Stimulated activated CD4-positive, alpha-beta T cell treated with anti-CD3 and anti-CD28 coated beads, Interleukin-15, amount 100 ng/mL, for 1 hour (primary cell): ENCODE measurements at places on chromosomes 2 and 18.

DNA sequence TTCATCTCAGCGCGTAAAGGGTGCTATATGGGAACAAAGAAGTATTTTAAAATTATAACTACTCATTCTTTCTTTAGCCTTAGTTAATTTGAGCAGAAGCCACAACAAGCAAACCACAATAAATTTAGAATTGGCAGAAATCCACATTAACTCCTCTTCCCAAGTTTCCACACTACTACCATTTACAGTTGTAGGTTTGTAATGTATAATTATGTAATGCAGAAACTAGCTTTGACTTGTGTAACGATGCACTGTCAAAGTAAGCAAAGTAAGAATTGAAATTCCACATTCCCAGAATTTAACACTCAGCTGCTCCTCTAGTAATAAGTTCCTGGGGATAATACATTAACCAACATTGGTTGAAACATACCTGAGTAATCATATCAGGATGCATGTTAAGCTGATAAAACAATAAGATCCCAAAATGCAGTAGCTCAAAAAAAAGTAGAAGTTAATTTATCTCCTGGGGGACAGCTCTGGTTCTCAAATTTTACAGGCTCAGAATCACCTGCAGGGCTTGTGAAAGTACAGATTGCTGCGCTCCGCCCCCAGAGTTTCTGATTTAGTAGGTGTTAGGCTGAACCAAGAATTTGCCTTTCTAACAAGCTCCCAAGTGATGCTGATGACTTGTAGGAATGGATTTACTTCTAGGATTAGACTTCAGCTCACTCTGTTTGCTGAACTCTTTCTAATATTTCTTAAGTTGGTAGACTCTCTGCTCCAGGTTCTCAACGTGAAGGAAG, 9.9 kb downstream of the GRP start:
- DNase-seq: no peak

DNA sequence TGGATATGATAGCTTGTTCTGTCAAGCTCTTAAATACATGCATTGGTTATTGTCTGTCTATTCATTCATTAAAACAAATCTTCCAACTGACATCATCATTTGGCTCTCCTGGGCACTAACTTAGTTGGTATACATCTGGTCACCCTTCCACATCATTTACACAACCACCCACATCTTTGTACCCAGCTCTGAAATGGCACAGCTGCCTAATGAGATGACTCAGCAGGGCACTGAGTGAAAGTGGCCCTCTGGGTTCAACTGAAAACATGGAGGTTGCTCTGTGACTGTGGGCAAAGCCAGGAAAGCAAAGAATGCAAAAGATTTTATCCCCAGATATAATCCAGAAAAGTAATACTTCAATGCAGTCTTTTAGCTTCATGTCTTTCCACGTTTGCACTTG, 234.0 kb upstream of the MAP2 start:
- no peak for DNase-seq

DNA sequence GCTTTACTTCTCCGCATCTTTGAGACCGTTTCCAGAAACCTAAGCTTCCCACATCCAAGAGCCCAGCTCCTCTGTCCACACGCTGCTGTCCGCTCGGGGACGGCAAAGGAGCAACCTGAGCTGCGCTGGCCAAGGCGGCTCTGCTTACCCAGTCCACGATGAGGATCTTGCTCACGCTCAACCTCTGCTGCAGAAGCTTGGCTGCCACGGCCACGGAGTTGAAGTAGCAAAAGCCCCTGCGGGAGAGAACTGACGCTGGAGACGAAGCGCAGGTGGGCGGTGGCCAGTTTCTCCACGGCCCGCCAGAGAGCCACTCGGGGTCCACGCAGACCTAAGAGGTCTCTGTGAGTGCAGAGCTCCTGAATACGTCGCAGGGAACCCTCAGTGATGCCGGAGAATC, 236.1 kb downstream of the TWIST2 start:
- no peak for DNase-seq

DNA sequence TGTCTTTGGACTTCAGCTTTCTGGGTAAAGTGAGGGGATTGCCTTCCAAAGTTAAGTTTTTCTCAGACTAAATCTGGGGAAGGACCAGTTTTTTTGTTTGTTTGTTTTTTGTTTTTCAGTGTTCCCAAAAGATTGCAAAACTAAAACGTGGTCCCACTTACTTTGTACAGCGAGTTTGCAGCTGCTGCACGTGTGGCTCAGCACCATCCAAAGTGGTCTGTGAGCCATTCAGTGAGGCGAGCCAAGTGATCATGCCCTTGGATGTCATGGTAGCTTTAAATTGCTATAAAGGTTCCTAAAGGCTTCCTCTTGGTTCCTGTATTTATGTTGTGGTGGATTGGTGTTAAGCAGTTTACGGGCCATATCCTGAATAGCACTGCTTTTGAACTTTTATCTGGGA, 23.0 kb downstream of the TET3 start:
- DNase-seq: no peak

- DNase-seq: no peak
Observed at GRCh38 chr18:13681701-13682100, 44.7 kb downstream of the FAM210A start.

GRCh38 chr2:146108993-146109392, 1589.1 kb upstream of the ZEB2 start:
- DNase-seq: no peak

- DNase-seq: no peak
Observed at GRCh38 chr18:33653231-33653630, 75.2 kb downstream of the ASXL3 start.

DNA sequence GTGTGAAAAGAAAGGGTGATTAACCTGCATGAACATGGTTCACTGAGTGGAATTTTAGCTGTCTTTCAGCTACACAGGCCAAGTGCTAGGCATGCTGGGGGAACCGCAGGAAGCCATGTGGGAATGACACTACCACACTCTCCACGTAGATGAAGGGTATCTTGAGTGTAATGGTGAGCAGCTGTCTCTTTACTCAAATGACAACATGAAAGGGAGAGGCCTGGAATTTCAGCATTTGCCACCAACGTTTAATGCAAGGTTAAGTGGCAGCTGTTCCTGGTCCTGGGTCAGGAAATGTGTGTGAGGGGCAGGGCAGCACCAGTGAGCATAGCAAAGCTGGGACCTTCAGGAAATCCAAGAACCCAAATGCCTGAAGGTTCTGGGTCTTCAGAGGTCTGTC, 588.4 kb downstream of the SLC4A3 start:
- no peak for DNase-seq

GRCh38 chr2:46430992-46431391, 48.4 kb upstream of the TMEM247 start:
- DNase-seq: no peak

- DNase-seq: no peak
Observed at GRCh38 chr2:85772019-85772745, 18.4 kb downstream of the ATOH8 start.

DNA sequence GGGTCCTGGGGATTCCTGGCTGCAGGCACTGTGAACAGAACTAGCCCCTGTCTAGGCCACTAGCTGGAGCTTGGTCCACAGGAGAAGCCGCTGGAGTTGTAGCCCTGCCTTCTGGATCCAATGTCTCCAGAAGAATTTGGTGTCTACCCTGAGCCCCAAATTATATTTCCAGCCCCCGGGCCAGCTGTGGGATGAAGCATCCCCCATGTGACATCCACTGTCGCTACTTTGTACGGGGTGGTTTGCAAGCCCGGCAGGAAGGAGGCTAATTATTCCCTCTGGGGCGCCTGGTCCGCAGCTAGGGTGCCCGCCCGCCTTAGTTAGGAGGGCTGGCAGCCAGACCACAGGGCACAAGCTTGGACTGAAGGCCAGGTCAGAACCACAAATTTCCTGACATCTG, 106.5 kb downstream of the SMAD7 start:
- DNase-seq: no peak

DNA sequence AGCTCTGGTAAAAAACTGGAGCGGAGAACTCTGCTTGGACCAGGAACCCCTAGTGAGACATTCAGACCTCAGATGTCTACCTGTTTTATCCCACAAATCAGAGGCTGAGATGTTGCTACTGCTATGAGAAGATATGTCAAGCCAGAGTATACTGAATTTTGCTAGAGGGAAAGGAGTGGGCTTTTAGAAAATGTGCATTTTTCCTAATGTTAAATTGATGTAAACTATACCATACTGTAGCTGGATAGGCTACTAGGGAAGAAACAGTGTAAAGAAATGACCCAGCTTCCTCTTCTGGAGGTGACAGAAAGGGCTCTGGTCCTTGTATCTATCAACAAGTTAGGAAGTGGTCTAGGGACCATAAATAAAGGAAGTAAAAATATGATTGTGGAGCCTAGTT, 65.0 kb downstream of the SLC39A10 start:
- DNase-seq: no peak

DNA sequence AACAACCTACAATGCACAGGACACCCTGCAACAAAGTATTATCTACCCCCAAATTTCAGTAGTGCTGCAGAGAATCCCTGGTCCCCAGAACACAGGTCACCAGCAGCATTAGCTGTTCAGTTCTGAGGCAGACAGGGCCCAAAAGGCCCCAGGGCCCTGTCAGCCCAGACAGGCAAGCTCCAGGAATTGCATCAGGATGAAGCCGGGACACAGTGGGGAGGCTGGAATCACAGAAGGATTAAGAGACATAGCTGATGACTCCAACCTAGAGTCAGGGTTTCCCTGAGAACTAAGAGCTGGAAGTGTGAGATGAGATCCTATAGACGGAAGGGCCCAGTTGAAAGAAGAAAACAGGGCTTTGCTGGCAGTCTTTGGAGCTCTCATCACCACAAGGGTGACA, 148.1 kb downstream of the GALNT14 start:
- DNase-seq: no peak

- DNase-seq: no peak
Observed at GRCh38 chr2:182672466-182673165, 43.4 kb upstream of the DNAJC10 start.

GRCh38 chr2:33033606-33034081, 86.9 kb downstream of the LTBP1 start:
- DNase-seq: no peak

- DNase-seq: no peak
Observed at GRCh38 chr18:55735969-55736368, 148.0 kb upstream of the TCF4 start.

GRCh38 chr2:223647258-223647952, 45.2 kb upstream of the SCG2 start:
- DNase-seq: no peak

- DNase-seq: no peak
Observed at GRCh38 chr18:9996094-9996493, 82.3 kb downstream of the VAPA start.

- DNase-seq: no peak
Observed at GRCh38 chr2:138359532-138359931, 142.0 kb upstream of the SPOPL start.

DNA sequence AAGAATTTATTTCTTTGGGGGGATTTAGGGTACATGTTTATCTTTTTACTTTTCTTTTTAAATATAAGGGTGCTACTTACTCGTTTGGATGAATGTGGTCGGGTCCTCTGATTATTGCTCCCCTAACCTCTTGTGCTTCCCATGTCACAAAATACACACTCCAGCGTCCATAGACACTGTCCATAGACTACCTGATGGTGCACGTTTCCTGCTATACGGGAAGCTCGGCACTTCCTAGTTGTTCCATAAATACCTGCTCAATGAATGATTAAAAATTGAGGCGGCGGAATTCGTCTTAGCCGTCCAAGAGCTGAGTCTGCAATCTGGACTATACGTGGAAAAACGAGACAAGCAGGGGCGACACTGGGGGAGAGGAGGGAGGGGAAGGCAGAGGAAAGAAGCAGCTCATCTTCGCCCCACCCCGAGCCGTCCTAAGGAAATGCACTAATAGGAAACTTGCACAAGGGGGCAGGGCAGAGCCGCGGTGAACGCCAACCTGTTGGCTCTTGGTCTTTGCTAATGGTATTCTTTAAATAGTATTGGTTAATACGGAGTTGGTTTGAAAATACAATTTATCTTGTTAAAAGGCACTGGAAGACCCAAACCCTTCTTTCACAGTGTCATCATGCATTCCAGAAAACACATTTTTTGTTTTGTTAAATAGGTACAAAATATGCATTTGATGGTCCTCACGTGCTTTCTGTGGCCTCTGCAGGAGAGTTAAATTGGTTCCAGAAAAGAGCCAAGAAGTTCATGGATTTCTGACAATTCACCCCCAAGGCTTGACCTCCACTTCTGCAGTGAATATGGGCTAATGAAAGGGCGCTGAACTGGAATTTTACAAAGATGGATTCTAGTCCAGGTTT, 73.0 kb upstream of the KCTD1 start:
- no peak for DNase-seq

DNA sequence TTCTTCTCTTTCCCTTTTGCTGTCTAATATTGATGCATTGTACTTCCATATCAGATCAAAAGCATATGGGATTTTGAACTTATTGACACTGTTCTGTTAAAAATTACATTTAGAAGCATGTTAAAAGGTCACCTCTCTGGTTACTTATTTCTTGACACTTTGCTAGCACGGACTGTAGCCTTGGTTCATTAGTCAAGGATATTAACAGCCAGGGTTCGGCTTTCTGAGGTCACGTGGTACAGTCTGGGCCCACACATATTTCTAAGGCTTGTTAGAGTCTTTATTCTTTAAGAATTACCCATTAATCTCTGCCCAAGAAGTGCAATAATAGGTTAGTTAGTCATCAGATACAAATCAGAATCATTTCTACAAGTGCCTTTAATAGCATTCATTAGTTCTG, 1035.8 kb upstream of the FANCL start:
- no peak for DNase-seq

GRCh38 chr2:12803607-12804006, 86.9 kb downstream of the TRIB2 start:
- DNase-seq: no peak

- DNase-seq: no peak
Observed at GRCh38 chr18:36157441-36157840, 27.7 kb downstream of the ELP2 start.

DNA sequence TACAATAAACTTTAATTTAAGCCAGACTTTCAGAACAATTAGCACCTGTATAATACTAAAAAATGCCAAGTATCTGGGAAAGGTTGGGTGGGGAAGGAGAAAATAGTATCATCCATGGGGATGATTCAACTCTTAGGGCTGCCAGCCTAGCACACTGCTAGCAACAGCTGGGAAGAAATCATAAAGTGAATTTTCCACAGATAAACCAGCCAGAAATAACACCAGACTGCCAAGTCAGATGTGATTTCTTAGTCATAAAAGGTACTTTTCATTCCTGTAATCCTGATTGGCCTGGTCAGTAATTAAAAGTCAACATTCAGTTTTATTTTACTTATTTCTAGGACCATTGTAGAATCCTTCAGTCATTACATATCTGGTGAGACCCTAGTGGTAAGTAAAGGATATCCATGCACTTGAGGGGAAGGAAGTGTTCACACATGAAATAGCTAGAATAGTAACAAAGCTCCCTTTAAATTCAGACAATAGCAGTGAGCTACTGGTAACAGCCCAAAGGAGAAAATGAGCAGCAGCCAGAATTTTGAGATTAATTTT, 59.4 kb downstream of the LIMS1 start:
- no peak for DNase-seq

- DNase-seq: no peak
Observed at GRCh38 chr2:238412067-238412767, 14.5 kb upstream of the ASB1 start.

DNA sequence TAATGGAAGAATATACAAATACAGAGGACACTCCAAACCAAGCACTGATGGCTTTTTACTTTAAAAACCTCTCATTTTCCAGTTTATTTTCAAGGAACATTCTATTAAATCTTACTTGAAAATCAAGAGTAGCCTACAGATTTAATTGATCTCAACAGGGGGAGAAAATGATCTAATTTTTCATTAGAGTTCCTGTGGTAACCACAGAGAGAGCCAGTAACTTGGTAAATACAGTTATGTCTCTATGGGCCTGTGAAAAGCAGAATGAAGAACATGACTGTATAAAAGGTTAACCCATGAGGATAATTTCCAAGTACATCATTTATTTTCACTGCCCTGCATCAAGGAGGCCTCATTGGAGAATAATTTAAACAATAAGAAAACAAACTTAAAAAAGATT, 39.8 kb upstream of the ITPRID2 start:
- no peak for DNase-seq
